ENCODE measurements at places on chromosomes 7 and 10.

- H3K4me1 ChIP-seq = peaks cover 9% of the 10 kb centered on the region
- H3K4me3 ChIP-seq = no peak overlapping the region
- DNase-seq = no peak
- H3K27me3 ChIP-seq = no peaks in the 10 kb centered on the region
- H3K36me3 ChIP-seq = peaks cover 8% of the 10 kb centered on the region
These were observed 481.4 kb downstream of the GALNT17 start for GRCh38 chr7:71613313-71613712.

DNA sequence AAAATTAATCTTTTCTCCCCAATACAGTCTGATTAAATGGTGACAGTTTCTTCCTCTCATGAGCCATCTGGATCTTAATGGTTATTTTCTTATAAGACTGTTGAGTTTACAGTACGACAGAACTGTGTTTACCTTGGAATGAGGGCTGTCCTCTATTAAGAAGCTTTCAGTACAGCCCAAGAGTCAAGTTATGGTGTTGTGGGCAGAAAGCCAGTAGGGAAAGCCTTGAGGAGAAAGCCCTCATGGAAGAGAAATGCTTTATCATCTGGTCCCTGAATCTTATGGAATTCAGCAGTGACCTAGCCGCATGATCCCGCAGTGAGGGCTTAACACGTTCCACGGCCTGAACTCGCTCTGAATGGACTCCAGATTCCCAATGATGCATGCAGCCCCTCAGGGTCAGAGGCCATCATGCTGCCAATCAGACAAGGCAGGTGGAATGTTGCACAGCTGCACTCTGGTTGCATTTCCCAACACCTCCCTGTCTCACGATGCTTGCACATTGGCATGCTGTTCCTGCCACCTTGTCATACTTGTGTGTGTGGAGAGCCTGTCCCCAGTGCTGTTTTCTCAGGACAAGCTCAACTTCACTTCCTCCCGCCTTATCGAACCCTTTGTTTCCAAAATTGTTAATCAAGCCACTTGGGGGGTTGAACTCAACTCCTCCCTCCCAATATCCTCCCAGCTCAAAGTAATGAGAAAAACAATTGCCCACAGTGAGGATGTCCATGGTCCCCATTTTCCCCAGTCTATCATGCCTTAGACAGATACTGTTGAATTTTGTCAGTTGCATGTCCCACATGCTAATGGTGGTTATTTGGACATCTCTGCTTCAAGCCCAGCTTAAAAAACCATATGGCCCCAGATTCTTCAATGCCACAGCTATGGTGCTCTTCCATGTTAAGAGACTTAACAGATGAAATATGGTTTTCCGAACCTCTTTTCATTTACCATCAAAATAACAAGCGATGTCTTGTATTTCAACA lies 211.1 kb upstream of the TCF7L2 start:
- no peaks in the 10 kb centered on the region for H3K36me3 ChIP-seq
- H3K27ac ChIP-seq = no peak overlapping the region
- no peak for DNase-seq
- H3K4me1 ChIP-seq = peaks cover 4% of the 10 kb centered on the region
- H3K27me3 ChIP-seq = no peaks in the 10 kb centered on the region
- H3K4me3 ChIP-seq = no peak overlapping the region

DNA sequence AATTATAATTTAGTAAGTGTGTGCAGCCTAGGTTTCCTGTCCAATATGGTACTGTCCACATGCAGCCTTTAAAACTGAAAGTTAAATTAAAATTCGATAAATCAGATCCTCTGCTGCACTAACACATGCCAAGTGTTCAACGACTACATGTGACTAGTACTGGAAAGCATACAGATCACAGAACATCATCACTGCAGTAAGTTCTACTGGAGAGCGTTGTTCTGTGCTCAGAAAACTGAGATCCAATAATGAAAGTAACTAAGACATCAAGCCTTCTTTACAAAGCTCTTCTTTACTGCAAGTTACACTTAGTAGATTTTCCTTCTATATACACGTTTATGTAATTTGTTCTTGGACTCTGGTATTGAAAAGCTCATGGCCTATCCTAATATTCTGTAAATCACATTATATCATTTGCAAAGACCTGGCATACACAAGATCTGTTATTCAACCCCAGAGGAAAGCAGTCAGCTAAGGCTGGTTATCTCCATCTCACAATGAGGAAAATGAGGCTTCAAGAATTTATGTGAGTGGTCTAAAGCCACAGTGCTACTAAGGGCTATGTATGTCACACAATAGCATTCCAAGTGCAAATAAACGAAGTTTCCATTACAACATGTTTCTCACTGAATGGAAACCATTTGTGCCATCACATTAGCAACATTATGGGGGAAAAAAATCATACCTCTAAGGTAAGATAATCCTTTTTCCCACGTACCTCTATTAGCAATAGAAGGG lies 77.6 kb downstream of the VPS41 start:
- H3K36me3 ChIP-seq = no peaks in the 10 kb centered on the region
- H3K4me1 ChIP-seq = no peaks in the 10 kb centered on the region
- no peaks in the 10 kb centered on the region for H3K27me3 ChIP-seq
- no peak overlapping the region for H3K4me3 ChIP-seq

DNA sequence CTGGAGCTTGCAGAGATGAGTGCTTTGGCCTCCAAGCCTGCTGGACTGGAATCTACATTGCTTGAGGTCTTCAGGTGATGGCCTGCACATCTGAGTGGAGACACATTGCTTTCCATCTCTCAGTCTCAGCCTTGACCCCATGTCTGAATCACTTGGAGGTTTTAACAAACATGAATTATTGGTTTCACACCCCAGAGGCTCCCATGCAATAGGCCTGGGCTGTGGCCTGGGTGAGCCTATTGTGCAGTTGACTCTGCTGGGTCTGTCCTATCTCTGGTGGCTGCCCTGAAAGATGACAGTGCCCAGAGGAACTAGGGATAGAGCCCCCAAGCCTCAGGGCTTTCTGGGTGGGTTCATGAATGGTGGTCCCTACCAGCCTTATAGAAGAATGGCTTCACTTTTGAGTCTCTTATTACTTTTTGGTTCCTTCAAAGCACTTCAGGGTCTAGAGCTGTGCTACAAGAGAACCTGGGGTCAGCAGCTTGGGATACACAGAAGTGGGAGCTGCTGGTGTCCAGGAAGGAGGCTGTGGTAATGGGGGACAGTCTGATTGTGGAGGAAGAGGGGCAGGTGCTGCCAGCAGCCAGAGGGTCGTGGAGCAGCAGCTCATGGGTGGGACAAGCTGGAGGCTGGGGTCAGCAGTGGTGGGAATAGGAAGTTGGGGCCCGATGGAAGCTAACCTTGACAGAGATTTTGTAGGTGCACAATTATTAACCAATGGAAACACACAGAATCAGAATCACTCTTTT lies 5.5 kb downstream of the RAMP3 start:
- H3K4me1 ChIP-seq = no peaks in the 10 kb centered on the region
- H3K4me3 ChIP-seq = no peak overlapping the region
- H3K27me3 ChIP-seq = peaks cover 7% of the 10 kb centered on the region
- DNase-seq = no peak
- H3K36me3 ChIP-seq = no peaks in the 10 kb centered on the region

DNA sequence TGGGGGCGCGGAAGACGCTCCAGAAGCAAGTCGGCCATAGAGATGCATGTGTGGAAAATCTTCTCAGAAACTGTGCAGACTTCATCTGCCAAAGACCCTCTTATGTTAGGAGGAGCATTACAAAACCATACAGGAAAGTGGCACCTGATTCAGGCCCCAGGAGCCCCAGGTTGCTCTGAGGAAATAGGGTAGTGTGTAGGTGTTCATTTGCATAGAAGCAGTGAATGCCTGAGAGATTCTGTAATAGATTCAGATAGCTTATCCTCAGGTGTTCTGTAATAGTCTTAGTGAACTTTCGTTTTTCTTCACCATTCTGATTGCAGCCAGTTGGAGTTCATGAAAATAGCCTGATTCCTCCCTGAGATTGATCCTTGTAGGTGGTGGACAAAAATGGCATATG lies 106.4 kb upstream of the GJD4 start:
- no peak overlapping the region for H3K27ac ChIP-seq
- H3K4me3 ChIP-seq = no peak overlapping the region
- H3K27me3 ChIP-seq = no peaks in the 10 kb centered on the region
- peaks cover 10% of the 10 kb centered on the region for H3K4me1 ChIP-seq

DNA sequence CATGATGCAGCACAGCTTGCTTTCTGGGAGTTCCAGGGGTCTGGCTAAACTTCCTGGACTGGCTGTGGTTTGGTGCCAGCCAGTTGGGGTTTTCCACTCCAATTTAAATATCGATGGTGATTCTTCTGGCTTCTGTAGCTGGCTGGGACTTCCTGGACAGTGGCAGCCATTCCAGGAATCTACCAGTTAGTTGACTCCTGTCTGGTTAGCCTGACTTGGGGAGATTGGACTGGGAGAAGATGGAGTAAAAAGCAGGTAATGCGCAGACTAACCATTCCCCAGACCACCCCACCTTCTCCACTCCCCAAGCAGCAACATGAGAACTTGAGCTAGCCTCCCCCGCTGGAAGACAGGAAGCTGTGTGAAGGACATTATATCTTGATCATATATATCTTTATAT lies 6.3 kb upstream of the PIP4K2A start:
- no peaks in the 10 kb centered on the region for H3K4me1 ChIP-seq
- DNase-seq = no peak
- no peaks in the 10 kb centered on the region for H3K27me3 ChIP-seq
- no peaks in the 10 kb centered on the region for H3K36me3 ChIP-seq

DNA sequence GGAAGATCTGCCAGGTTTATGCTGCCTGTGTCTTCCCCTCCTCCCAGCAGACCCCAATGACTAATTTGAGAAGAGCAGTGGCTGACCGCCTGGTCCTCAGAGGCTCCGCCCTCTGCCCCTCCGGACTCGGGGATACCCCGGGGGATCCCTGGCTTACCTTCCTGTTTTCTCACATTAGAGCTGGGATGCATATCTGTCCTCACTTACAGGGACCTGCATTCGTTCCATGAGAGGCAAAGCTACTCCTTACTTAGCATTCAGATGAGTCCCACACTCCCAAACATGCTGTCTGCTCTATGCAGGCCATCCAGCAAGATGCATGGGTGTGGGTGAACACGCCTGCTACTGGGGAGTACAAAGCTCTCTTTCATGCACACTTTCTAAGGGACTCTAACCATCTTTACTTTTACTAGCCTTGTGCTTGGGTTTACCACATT lies 24.0 kb downstream of the VOPP1 start:
- no peak overlapping the region for H3K4me3 ChIP-seq
- peaks cover 8% of the 10 kb centered on the region for H3K4me1 ChIP-seq
- no peaks in the 10 kb centered on the region for H3K27me3 ChIP-seq
- no peak overlapping the region for H3K27ac ChIP-seq
- peaks cover 9% of the 10 kb centered on the region for H3K36me3 ChIP-seq
- DNase-seq = no peak
